GM12864 (cell line): ENCODE measurements at places on chromosomes 5 and 9.
A peak's percentile ranks its signal among the peaks of the same experiment; 100 is the strongest.

- no peak for DNase-seq
These were observed at the start of gene SPATA6L for GRCh38 chr9:4666042-4666699. Gene SPATA6L, minus strand, starts transcription at chr9:4666480. Its CDS starts 230 bp downstream, at chr9:4666250.

GRCh38 chr5:90096415-90097081 is 313.0 kb downstream of the CETN3 start:
- DNase-seq: no peak

DNA sequence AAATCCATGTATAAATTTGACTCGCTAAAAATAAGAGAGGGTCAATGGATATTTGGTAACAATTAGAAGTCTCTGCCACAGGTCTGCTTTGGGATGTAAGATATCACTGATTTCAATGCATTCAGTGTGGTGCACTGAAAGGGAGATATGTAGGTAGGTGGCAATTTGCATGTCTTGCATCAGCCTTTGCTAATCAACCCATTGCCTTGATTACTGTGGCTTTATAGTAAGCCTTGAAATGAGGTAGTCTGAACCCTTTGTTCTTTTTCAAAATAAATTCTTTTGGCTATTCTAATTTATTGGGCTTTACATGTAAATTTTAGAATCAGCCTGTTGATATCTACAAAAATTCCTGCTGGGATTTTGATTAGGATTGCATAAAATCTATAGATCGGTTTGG is 15.8 kb upstream of the TBCA start:
- no peak for DNase-seq

DNA sequence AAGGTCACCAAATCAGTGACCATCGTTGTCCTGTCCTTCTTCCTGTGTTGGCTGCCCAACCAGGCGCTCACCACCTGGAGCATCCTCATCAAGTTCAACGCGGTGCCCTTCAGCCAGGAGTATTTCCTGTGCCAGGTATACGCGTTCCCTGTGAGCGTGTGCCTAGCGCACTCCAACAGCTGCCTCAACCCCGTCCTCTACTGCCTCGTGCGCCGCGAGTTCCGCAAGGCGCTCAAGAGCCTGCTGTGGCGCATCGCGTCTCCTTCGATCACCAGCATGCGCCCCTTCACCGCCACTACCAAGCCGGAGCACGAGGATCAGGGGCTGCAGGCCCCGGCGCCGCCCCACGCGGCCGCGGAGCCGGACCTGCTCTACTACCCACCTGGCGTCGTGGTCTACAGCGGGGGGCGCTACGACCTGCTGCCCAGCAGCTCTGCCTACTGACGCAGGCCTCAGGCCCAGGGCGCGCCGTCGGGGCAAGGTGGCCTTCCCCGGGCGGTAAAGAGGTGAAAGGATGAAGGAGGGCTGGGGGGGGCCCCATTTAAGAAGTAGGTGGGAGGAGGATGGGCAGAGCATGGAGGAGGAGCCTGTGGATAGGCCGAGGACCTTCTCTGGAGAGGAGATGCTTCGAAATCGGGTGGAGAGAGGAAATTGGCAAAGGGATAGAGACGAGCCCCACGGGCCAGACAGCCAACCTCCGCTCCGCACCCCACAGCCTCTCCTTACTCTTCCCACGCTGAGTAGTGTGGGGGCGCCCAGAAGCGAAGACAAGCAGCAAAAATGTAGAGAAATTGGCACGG is 1.7 kb downstream of the RXFP3 start:
- no peak for DNase-seq

DNA sequence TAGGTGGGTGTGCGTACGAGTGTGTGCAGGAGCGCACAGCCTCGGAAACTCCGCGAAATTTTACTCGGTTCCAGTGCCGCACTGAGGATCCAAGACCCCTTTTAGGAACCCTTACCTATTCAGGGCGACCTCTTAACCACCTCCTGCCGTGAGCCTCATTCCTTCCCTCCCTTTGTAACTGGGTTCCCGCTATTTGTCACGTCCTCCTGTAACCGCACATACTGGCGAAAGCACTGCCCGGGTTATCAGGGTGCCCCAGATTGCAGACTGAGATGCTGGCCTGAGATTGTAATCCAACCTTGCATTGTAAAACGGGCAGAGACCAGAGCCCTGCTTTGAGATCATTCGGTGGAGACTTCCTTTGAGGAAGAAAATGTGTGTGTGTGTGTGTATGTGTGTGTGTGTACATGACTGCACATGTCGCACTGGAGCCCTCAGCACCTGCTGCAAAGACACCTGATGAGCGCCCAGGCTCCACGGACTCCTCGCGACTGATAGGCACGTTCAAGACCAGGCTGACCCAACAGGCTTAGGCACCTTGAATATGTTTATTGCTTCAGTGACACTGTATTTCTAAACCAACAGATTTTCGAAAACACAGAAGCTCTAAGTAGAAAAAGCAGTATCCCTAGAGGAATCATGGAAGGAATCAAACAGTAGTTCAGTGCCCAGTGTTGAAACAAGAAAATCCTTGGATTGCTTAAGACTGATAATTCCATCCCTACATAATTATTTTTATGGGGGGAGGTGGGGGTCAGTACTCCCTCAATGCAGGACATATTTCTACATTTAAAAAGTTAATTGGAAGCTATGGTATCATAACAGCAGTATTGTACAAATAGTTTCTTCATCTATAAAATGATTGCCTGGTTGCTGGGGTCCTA is 86.5 kb upstream of the TNFAIP8 start:
- DNase-seq: no peak

- DNase-seq: peak; percentile 38
These were observed 64.0 kb upstream of the FYB1 start for GRCh38 chr5:39283231-39283818.

- DNase-seq: no peak
These were observed 35.1 kb downstream of the GAS1 start for GRCh38 chr9:86912210-86912609.

- no peak for DNase-seq
These were observed 17.2 kb downstream of the FGF10 start for GRCh38 chr5:44372028-44372427.

DNA sequence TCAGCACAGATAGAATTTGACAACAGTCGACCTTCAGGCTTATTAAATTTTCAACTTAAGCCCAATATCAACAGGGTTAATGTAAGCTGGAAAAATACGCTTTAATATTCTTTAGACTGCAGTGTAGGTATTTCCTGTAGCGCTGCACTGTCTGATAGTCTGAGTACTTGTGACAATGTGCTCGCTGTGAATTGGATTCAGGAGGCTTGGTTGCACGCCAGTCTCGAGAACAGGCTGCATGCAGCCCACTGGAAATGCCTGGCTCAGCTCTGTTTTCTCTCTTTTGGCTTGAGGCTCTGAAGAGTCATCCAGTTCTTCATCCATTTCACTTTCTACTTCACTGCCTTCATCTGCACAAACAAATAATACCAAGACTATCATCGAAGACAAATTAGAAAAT is 300.9 kb downstream of the RFX3 start:
- DNase-seq: no peak

GRCh38 chr9:91750343-91750742 is 199.7 kb downstream of the ROR2 start:
- no peak for DNase-seq

DNA sequence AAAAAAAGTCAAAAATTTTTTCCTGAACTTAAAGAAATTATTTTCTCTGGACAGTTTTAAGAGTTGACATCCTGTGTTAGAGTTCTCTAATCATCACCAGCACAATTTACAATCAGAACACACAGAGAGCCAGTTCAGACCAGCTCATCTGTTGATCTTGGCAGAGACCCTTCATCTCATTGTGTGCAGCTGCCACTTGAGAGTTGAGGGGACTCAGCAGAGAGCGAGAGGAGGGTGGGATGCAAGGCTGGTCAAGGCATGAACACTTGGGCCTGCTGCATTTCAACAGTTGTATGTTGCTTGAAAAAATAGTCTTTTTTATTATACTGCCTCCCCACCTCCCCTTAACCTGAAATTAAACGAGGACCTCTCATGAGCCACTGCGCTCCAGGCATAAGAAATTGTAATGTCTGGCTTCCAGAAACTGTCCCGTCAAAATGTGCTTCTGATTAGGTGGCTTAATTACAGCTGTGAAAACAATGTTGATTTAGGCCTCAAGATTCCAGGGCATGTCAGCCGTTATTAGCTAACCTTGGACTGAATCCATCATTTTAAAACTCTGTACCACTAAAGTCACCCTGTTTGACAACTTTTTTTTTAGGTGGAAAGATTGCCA is 383.6 kb downstream of the CCDC171 start:
- DNase-seq: no peak

DNA sequence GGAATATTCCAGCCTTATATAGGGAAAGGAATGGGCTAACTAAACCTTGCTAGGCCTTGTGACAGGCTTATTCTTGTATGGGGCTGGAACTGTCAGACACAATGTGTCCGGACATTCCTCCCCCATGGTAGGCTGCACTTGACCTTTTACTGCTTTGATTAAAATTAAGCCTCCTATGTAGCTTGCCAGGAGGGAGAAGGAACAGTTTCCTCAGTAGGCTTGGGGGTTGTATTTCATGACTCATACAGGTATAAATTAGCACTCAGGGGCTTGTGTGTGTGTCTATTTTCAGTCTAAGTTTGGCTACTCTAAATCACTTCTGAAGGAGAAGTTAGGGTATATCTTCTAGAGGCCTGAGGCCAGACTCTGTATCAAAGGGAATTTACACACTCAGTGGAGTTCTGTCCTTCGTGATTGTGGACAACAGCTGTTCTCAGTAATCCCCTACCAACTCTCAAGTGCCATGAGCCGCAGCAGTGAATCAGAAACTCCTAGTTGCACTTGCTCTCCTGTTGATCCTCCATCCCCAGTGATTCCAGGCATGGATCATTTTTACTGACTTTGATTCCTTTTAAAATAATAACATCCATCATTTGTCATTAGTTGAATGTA is 16.4 kb downstream of the ADAMTS16 start:
- no peak for DNase-seq

- no peak for DNase-seq
These were observed 52.5 kb downstream of the NUP214 start for GRCh38 chr9:131177898-131178297.

- no peak for DNase-seq
These were observed 19.8 kb downstream of the TNFSF15 start for GRCh38 chr9:114785866-114786650.

DNA sequence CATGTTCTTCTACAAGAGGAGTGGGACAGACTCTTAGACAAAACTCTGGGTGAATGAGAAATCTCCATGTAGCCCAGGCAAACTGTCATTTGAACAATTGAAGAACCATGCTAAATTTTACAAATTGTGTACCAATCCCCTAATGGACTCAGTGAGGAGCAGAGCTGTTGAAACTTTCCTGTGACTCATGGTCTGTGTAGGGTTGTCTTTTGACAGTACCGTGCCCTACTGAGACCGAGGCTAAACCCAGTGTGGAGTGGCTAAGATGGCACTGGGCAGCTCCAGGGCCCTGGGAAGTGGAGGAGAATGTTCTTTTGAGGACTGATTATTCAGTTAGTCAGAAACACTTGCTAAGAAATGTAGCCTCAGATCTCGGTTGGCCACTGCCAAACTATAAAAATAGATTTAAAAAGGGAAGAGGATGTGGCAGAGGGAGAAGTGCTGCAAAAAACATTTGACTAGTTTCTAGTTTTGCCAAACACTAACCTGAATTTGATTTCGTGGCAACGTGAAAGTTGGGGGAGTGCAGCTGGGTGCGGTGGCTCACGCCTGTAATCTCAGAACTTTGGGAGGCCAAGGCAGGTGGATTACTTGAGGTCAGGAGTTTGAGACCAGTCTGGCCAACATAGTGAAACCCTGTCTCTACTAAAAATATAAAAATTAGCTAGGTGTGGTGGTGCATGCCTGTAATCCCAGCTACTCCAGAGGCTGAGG is 24.7 kb downstream of the POU4F3 start:
- DNase-seq: no peak

DNA sequence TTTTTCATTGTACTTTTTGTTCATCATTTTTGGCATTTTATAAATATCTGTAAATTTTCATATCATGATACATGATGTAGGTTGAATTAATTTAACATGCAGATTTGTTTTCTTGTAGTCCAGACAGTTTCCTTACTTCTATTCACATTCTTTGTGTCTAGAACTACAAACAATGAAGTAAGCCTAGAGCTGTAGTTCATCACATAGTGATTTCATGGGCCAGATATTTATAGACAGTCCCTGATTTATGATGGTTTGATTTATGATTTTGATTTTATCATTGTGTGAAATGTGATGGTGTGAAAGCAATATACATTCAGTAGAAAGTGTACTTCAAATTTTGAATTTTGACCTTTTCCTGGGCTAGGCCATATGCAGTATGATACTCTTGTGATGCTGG is 139.0 kb downstream of the ARHGEF28 start:
- no peak for DNase-seq

GRCh38 chr5:15010936-15011335 is 139.4 kb upstream of the ANKH start:
- DNase-seq: no peak

- DNase-seq: no peak
These were observed 133.1 kb downstream of the DENND1A start for GRCh38 chr9:123796618-123797484.

GRCh38 chr9:274406-274805 is 59.7 kb downstream of the DOCK8 start:
- no peak for DNase-seq

- DNase-seq: no peak
These were observed 136.3 kb downstream of the TENT4A start for GRCh38 chr5:6849316-6850105.

GRCh38 chr9:64066736-64067368 is 1218.2 kb downstream of the FOXD4L5 start:
- no peak for DNase-seq

DNA sequence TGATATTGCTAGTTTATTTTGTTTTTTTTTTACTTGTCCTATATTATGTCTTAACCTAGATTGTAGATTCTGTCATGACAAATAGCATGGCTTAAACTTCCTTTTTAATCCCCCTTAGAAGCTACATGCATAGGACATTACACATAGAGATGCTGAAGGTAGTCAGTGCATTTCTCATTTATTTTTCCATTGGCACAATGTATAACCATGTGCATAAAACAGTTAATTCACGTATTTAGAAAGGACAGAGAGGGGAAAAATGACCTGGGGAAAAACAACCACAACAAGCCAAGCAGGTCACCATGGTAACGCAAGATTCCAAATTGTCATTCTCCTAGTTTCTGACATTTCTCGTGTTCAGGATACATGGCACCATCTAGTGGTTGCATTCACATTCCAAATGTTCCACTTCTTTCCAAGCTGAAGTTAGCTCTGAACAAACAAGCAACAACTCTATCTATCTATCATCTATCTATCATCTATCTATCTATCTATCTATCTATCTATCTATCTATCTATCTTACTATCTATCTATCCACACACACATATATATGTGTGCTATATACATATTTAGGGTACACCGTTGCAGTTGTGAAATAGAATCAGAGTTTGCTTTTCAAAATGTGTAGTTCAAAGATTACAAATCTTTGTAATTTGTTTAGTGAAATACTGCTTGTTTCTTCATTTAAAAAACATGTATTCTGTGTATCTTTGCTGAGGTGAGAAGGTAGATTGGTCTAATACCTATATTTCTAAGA is 487.2 kb upstream of the ST8SIA4 start:
- no peak for DNase-seq

DNA sequence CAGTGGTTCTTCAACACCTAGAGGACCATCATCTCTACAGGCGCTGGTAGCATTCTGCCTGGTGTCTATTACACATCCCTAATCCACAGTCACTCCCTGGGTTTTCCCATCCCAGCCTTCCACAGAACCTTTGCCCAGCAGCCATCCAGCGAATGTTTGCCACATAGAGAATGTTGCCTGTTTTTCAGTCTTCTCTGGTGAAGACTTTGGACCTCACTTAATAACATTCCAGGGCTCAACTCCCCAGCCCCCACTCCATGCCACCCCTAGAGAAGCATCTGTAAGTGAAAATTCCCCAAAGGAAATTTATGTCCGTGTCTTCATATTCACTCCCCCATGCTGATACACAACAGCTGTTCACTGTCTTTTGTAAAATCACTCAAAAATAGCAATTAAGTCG is 249.6 kb downstream of the AOPEP start:
- DNase-seq: no peak
